ENCODE measurements at places on chromosomes 2 and 18. TPM values are rescaled to one million over a fixed set of nuclear protein-coding genes. Genes with fewer than 3 reads are reported as not detected.

The RAB6C gene
- total RNA-seq = not detected

The GNAL gene
- 8.0 TPM for total RNA-seq

The L3MBTL4 gene
- total RNA-seq = not detected

The HOXD1 gene
- 0.10 TPM for total RNA-seq

The HOXD9 gene
- total RNA-seq = 1.4 TPM

The TLX2 gene
- total RNA-seq = 0.36 TPM

The LCT gene
- total RNA-seq = 0.03 TPM

The GKN2 gene
- 3.5 TPM for total RNA-seq

The UGT1A5 gene
- total RNA-seq = not detected

The TRIM43 gene
- total RNA-seq = 0.13 TPM

The FEV gene
- total RNA-seq = not detected

The KCNK3 gene
- 0.81 TPM for total RNA-seq

The SKOR2 gene
- not detected for total RNA-seq

The CDH2 gene
- 32.4 TPM for total RNA-seq

The SERPINB11 gene
- 0.17 TPM for total RNA-seq

The KLHL41 gene
- 0.17 TPM for total RNA-seq

The DOCK10 gene
- total RNA-seq = 31.4 TPM

The RASGRP3 gene
- total RNA-seq = 0.61 TPM

The HOXD4 gene
- 0.27 TPM for total RNA-seq

The TSHZ1 gene
- total RNA-seq = 7.2 TPM

The AQP12B gene
- not detected for total RNA-seq

The ARHGAP15 gene
- total RNA-seq = not detected

The NCKAP1 gene
- 109 TPM for total RNA-seq

The DNPEP gene
- total RNA-seq = 67.6 TPM

The SOX11 gene
- total RNA-seq = not detected

The IL37 gene
- not detected for total RNA-seq

The RAPGEF4 gene
- 0.28 TPM for total RNA-seq

The GPATCH11 gene
- 8.4 TPM for total RNA-seq

Measured in A549 treated with GW870086 at 1 μM for 4 hours (cell line).